HFF-Myc (cell line): ENCODE measurements at places on chromosomes 5 and 9.

- DNase-seq = no peak
Measured at GRCh38 chr5:93401634-93402213, 179.3 kb downstream of the NR2F1-AS1 start.

GRCh38 chr5:78779771-78780616 is 131.4 kb upstream of the LHFPL2 start:
- peak; percentile 68 for DNase-seq

DNA sequence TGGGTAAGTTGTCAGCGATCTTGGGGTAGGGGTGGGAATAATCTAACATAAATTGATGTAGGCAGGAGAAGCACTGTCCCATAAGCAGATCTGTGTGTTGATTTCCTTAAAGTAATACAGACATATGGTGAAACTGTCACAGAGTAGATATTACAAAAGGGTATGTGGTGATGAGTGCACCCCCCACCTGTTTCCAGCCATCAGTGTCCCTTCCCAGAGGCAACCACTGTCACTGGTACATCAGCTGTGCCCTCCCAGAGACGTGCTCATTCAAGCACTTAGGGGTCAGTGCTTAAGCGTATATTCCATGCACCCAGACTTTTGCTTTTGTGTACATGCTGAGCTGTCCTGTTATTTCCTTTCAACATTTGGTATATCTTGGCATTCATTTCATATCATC is 94.3 kb upstream of the PITX1 start:
- no peak for DNase-seq

DNA sequence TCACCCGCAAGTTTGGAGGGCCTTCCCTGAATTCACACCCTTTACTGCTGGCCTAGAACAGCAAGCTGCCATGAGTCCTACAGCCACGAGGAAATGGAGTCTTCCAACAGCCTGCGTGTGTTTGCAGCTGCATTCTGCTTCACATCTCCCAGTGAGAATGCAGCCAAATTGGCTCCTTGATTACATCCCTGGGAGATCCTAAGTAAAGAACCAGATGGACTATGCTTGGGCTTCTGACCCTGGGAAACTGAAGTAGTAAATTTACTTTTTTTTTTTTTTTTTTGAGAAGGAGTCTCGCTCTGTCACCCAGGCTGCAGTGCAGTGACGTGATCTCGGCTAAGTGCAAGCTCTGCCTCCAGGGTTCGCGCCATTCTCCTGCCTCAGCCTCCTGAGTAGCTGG is 617.0 kb upstream of the CDH18 start:
- no peak for DNase-seq

- DNase-seq = no peak
Measured at GRCh38 chr5:66004216-66004615, 77.8 kb downstream of the ERBIN start.

DNA sequence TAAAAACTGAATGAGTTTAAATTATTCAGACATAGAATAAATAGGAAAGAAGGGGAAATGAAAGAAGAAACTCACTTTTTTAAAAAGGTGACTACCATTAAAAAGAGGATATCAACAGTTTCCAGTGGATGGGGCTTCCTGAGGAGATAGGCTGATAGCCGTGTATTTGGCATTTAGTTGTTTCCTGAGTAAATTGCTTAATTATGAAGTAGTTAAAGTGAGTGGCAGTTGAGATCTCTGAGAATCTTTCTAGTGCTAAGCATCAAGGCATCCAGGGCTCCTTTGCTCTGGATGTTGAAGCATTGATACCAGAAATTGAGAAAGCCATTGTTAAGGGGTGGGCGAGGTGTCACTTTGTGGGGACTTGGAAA is 2.7 kb downstream of the TNFAIP8 start:
- DNase-seq = no peak

GRCh38 chr5:114477816-114478334 is 116.0 kb downstream of the KCNN2 start:
- DNase-seq = no peak

- no peak for DNase-seq
Measured at GRCh38 chr9:88660611-88661010, 125.6 kb downstream of the NXNL2 start.

GRCh38 chr5:124079062-124079461 is 567.1 kb downstream of the CSNK1G3 start:
- DNase-seq = no peak

DNA sequence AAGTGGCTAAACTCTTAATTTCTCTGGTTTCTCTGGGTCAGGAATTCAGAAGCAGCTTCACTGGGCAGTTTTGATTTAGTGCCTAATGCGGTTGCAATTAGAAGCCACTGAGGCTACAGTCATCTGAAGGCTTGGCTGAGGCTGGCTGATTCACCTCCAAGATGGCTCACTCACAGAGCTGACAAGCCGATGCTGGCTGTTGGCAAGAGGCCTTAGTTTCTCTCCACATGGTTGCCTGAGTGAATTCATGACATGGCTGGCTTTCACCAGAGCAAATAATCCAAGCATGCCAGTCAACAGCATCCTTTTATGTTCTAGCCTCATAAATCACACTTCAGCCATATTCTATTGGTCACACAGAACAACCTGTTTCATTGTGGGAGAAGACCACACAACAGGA is 2.8 kb upstream of the CDK7 start:
- DNase-seq = no peak

DNA sequence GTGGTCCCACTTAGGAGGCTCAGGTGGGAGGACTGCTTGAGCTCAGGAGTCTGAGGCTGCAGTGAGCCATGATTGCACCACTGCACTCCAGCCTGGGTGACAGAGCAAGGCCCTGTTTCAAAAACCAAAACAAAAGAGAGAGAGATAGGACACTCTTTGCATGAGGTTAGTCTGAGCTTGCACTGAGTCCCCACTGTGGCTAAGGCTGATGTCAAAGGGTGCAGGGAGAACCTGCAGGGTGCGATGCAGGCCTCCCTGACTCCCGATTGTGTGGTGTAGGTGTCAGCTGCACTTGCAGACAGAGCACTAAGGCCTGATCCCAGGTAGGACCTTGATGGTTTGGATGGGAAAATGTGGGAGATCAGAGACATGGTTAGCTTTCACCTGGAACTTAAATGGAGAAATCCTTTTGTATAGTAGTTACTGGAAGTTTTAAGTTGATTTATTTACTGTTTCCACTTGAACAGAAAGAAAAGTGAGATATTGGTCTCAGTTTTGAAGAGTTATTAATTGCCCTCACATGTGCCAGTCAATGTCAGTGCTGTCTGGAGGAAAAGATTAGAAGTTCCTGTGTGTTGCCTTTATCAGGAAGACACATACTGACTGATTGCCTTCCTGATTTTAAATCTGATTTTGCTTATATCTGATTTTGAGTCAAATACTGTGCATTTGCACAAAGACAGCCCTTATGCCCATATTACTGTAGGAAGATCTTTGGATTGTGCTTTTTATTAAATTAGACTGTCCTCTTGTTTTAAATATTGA is 260.0 kb downstream of the MAST4 start:
- DNase-seq = no peak

DNA sequence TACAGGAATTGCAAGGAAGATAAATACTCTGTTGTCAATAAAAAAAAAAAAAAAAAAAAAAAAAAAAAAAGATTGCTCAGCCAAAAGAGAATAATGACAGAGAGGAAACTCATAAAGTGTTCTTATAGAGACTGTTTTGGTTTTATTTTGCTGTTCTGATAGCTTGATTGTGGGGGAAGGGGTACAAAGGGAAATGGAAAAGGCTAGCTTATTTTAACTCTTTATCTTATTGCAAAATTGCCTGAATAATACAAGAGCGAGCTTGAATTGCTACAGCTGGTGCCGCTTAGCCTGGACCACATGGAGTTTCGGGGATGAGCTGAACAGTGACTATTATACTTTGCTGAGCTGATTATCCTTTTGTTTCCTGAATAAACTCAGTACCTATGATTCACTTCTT is 31.0 kb upstream of the SHISAL2B start:
- no peak for DNase-seq

DNA sequence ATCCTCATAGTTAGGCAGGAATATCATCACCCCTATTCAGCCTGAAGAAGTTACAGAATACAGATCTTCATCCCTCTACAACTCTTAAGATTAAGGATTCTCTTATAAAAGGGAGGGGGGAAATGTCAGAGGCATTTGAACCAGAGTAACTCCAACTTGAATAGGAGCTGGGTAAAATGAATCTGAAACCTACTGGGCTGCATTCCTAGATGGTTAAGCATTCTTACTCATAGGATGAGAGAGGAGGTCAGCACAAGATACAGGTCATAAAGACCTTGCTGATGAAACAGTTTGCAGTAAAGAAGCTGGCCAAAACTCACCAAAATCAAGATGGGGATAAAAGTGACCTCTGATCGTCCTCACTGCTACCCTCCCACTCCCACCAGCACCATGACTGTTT is 14.4 kb downstream of the FREM1 start:
- no peak for DNase-seq

- DNase-seq = no peak
Measured at GRCh38 chr5:81256766-81257165, 23.6 kb downstream of the CKMT2 start.
